ENCODE measurements at places on chromosomes 5 and 9.

DNA sequence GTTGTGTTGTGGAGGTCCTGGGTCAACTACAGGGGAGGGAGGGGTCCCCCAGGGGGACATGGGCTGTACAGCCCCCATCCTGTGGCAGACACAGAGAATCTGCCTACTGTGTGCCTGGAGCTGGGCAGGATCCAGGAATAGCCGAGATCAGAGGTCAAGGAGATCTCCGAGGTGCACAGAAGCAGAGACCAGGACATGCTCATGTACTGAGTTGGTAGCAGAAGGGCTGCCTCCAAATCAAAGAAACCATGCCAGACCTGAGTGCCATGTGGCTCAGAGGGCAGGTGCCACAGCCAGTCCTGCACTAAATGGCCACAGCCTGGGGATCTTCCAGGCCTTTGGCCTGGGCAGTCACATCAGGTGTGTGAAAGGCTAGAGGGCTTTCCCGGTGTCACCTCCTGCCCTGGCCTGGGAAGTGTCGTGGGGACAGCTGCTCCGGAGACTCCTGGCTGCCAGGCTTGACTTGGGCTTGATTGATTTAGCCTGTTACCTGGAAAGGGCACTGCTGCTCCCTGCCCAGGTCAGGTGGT lies 27.8 kb downstream of the GSN start:
- no peak for DNase-seq

- no peak for DNase-seq
Observed at GRCh38 chr9:133403766-133404453, 13.9 kb downstream of the REXO4 start.

DNA sequence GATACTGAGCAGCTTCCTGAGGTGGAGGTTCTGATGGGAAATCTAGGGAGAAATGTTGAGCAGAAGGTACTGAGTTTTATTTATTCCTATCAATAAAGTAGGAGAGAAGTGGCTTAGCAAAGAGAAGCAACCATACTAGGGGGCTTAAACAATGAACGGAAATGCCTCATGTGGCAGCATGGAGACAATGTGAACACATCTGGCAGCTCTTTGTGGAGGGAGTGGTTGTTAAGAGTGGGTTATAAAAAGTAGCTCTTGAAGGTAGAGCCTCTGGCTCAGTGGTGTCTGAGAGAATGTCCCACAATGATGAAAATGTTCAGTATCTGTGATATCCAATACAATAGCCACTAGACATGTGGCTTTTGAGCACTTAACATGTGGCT lies 52.7 kb upstream of the EQTN start:
- DNase-seq, result no peak

- no peak for DNase-seq
Observed at GRCh38 chr5:76476474-76477038, 73.5 kb downstream of the IQGAP2 start.

- DNase-seq, result no peak
Observed at GRCh38 chr9:126788634-126789349, 16.0 kb upstream of the ZBTB43 start.

DNA sequence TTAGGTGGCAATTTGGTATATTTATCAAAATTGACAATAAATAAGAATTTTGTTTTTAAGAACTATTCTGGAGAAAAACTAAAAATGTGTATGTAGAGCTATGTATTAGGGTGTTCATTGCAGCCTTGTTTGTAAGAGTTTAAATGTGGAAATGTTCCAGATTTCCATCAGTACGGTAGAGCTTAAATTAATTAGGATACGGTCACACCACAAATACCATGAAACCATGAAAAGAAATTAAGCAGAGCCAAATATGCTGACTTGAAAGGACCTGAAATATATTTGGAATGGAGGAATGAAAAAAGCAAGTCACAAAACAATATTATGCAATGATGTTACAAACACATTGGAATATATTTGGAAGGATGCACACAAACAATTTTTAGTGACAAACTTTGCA lies 64.6 kb downstream of the ACTBL2 start:
- no peak for DNase-seq

DNA sequence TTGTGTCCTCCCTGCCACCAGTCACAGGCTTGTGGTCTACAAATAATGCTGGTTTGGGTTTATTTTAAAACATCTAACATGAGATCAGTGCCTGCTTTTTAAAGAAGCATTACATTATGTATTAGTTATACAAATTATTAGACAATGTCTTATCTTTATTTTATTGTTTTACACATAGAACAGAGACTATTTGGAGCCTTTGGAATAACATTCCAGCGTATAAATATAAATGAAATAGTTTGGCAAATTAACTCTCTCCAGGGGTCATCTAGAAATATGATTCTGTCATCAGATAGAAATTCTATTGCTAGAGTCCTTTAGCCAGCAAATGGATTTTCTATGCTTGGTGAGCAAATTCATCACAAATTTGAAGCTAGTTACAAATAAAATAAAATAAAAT lies 22.4 kb downstream of the MAP1B start:
- DNase-seq, result no peak

- no peak for DNase-seq
Observed at GRCh38 chr5:886716-887325, 5.8 kb downstream of the BRD9 start.

DNA sequence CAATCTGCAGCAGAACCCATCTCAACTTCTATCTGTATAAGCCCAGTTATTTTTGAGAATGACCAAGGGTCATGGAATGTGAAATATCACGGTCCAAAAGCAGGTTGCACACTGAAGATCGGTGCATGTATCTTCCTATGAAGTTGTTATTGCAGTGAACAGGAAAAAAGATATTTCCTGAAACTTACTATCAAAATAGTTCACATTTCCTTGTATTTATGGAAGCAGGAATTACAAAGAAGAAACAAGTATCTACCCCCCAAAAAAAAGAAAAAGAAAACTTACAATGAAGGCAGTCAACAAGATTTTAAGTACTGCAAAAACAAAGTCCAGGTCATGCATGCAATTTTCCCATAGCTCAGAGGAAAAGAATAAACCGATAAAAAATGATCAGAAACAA lies 70.0 kb downstream of the MPDZ start:
- no peak for DNase-seq

DNA sequence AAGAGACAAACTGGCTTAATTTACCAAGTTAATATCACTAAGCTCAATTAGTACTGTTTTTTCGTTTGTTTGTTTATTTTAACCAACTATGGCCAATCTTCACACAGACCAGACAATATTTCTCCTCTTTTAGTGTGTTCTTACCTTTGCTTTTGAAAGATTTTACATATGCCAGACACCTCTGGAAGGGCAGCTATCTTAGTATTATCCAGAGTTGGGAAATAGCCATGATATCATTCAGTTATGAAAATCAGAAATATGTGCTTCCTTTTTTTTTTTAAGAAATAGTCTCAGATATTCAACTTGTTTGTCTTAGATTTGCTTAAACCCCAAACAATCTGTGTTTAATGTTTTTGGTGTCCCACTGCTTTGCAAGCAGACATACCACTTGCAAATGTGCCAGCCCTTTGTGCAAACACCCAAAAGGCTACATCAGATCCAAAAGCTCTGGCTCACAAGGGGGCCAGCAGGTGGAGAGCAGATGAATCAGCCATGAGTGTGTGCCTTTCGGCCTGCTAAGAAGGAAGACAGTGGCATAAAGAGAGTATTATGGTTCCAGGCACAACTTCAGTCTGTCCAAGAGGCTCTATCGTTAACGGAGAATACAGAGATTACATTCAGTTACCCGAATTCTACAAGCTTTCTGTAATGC lies 147.6 kb downstream of the EFNA5 start:
- DNase-seq, result no peak

DNA sequence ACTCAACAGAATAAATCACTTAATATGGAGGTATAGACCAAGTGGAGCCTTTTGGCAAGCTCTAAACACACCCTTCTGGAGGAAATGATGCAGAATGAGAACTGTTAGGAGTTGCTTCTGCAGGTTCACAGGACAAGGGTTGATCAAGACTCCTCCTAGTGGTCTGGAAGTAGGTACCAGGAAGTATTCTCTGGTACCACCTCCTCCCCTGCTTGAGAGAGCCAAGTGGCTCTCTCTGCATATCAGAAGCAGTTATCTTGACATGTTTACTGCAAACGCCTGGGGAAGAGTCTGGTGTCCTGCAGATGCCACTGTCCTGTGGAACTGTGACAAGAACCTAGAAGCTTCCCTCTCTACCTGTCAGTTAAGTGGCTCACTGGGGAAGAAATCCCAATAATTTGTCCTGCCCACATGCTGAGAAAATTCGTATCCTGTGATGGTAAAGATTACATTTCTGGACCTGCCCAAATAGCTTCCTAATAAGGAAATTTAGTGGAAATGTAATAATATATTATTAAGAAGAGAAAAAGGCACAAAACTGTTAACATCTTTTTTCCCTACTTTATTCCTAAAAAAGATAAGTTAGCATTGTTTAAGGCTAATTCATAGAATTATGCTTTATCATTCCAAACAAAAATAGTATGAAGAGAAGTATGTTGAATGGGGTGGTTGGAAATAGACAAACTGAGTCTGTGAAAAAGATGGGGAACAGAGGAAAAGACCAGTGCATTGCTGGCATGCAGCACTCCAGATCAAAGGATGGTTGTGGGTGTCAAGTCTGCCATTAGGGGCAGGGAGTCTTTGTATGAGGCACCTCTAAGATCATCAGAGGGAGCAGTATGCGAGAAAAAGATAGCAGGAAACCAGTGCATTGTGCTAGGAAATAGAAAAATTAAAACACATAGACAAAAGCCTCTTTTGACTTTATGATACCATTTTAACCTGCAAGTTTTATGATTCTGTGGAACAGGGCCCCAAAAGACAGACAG lies 118.8 kb downstream of the CDC42SE2 start:
- peak; percentile 10 for DNase-seq

GRCh38 chr9:113416149-113416721 lies 5.7 kb downstream of the C9orf43 start:
- no peak for DNase-seq

DNA sequence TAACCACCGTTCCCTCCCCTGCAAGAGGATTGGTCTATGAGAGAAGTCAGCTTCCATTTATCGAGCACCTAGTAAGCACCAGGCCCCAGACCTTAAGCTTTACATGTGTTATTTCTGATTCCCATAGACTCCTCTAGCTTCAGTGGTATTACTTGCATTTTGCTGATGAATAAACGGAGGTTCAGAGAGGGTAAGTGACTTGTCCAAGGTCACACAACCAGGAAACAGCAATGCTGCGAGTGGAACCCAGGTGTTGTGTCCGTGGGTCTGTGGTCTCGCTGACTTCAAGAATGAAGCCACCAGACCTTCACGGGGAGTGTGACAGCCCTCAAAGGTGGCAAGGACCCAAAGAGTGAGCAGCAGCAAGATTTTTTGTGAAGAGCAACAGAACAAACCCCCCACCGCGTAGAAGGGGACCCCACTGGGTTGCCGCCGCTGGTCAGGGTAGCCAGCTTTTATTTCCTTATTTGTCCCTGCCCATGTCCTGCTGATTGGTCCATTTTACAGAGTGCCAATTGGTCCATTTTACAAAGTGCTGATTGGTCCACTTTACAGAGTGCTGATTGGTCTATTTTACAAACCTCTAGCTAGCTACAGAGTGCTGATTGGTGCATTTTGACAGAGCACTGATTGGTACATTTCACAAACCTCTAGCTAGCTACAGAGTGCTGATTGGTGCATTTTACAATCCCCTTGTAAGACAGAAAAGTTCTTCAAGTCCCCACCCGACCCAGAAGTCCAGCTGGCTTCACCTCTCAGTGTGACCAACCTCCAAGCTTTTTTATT lies 29.1 kb upstream of the KCNIP1 start:
- DNase-seq, result no peak

DNA sequence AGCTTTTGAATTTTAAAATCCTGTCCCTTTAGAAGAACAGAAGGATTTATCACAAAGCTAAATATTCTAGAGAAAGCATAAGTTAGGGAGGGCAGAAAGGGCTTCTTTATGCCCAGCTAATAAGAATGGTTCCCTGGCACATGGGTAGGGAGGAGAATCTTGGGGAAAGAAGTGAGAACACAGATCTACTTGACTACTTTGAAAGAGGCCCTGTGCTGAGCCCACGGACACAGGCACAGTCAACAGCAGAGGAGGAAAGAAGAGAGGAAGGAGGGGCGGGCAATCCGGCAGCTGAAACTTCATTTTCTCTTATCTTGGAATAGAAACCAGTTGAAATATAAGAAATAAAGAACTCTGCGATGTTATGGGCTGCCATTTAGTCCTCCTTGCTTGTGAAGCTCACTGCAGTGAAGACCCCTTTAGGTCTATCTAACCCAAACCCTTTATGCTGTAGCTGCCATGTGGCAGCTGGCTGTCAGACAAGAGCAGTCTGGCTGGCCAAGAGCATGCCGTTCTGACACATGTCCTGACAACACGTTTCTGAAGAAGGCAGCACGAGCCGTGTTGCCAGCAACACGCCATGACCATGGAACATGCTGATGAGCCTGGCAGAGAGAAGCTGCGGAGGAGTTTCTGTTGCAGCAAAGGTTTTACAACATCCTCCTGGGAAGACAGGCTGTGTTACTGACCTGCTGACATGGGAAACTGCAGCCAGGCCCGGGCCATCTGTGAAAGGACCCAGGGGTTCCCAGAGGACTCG lies 34.2 kb downstream of the ABLIM3 start:
- DNase-seq, result no peak

- no peak for DNase-seq
Observed at GRCh38 chr9:14992516-14992915, 82.3 kb upstream of the FREM1 start.

DNA sequence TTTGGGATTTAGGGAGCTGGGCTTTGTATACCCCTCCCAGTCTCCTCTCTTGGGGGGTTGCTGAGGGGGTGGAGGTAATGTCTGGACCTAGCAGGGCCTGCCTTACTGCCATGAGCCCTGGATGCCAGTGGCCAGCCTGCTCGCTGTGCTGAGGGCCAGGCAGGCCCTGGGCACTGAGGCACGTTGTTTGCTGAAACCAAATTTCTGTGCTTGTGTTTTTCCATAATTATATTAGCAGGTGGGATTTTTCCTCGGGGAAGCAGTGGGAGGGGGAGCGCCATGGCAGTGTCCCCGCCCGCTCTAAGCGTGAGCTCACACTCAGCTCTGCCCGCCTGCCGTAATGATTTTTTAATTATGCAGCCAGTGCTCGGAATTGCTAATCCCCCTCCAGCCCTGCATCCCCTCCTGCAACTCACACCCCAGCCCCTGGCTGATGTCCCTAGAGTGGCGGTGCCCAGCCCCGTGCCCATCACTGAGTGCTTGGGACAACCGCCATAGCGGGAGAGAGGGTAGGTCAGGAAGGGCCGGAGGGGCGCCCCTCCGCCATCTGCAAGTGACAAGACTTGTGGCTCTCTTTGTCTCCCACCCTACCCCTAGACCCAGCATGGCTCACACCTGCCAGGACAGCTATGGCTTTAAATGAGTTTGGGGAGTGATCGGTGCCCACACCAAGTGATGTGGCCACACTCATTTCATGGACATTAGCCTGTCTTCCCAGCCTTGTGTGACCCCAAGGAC lies 20.9 kb downstream of the CXXC5 start:
- no peak for DNase-seq
